Left renal cortex interstitium (tissue), 4 donors: ENCODE measurements at places on chromosomes 3 and 15. TPM values are rescaled to one million over a fixed set of nuclear protein-coding genes. Genes with fewer than 3 reads are reported as not detected.

The TRH gene
- polyA plus RNA-seq, result 0.23 TPM

The AGBL1 gene
- 0.13 TPM for polyA plus RNA-seq

The CNTN4 gene
- 32.1 TPM for polyA plus RNA-seq

The GP5 gene
- 0.71 TPM for polyA plus RNA-seq

The GAP43 gene
- 1.5 TPM for polyA plus RNA-seq

The CYP8B1 gene
- 0.82 TPM for polyA plus RNA-seq

The ZNF619 gene
- 9.0 TPM for polyA plus RNA-seq

The PRRT3 gene
- 4.5 TPM for polyA plus RNA-seq

The PIERCE2 gene
- 6.9 TPM for polyA plus RNA-seq

The ALG1L2 gene
- 1.7 TPM for polyA plus RNA-seq

The IL5RA gene
- 0.57 TPM for polyA plus RNA-seq

The FMN1 gene
- polyA plus RNA-seq, result 21.0 TPM

The GSK3B gene
- 43.3 TPM for polyA plus RNA-seq

The PYGO1 gene
- polyA plus RNA-seq, result 16.8 TPM

The LRTM1 gene
- polyA plus RNA-seq, result not detected

The SLC2A2 gene
- polyA plus RNA-seq, result 9.7 TPM

The NKIRAS1 gene
- 17.4 TPM for polyA plus RNA-seq

The CDHR4 gene
- polyA plus RNA-seq, result not detected

The SCG3 gene
- polyA plus RNA-seq, result 0.10 TPM

The THAP10 gene
- polyA plus RNA-seq, result 9.4 TPM

The SOX14 gene
- not detected for polyA plus RNA-seq

The GHSR gene
- not detected for polyA plus RNA-seq

The NLGN1 gene
- 3.9 TPM for polyA plus RNA-seq

The NAALADL2 gene
- 20.7 TPM for polyA plus RNA-seq

The LYZL4 gene
- polyA plus RNA-seq, result not detected

The CD200 gene
- 34.0 TPM for polyA plus RNA-seq

The GOLGA8T gene
- polyA plus RNA-seq, result 1.4 TPM

The BTLA gene
- polyA plus RNA-seq, result 0.56 TPM

The SUSD5 gene
- 4.4 TPM for polyA plus RNA-seq

The TRNT1 gene
- 38.1 TPM for polyA plus RNA-seq

The SEMA3G gene
- 35.3 TPM for polyA plus RNA-seq

The SLC7A14 gene
- 2.0 TPM for polyA plus RNA-seq

The EFCAB12 gene
- polyA plus RNA-seq, result 5.4 TPM

The AHSG gene
- 90.9 TPM for polyA plus RNA-seq

The THSD4 gene
- polyA plus RNA-seq, result 48.5 TPM

The BLM gene
- polyA plus RNA-seq, result 10.5 TPM

The PLA2G4E gene
- polyA plus RNA-seq, result not detected

The SRGAP3 gene
- polyA plus RNA-seq, result 25.2 TPM

The TRIM42 gene
- polyA plus RNA-seq, result not detected

The TPRG1 gene
- 1.5 TPM for polyA plus RNA-seq

The KCNMB3 gene
- 7.0 TPM for polyA plus RNA-seq

The DAZL gene
- not detected for polyA plus RNA-seq

The KLF15 gene
- 16.8 TPM for polyA plus RNA-seq

The MAGI1 gene
- polyA plus RNA-seq, result 26.2 TPM

The ESYT3 gene
- 2.2 TPM for polyA plus RNA-seq

The KNG1 gene
- 220 TPM for polyA plus RNA-seq

The GOLGA6L2 gene
- polyA plus RNA-seq, result not detected

The MESP2 gene
- 0.34 TPM for polyA plus RNA-seq

The SMAD6 gene
- 46.7 TPM for polyA plus RNA-seq

The CILP gene
- 4.4 TPM for polyA plus RNA-seq

The SI gene
- not detected for polyA plus RNA-seq

The SCN11A gene
- 1.4 TPM for polyA plus RNA-seq

The AADACL2 gene
- not detected for polyA plus RNA-seq

The CLDN18 gene
- polyA plus RNA-seq, result 3.7 TPM

The FBXO40 gene
- polyA plus RNA-seq, result 0.05 TPM

The CHRNA7 gene
- 33.2 TPM for polyA plus RNA-seq
